ENCODE measurements at places on chromosomes 3 and 15.
A peak's percentile ranks its signal among the peaks of the same experiment; 100 is the strongest.

- no peak overlapping the region for H3K27ac ChIP-seq
- no peak for DNase-seq
- no peaks in the 10 kb centered on the region for H3K4me1 ChIP-seq
- no peaks in the 10 kb centered on the region for H3K36me3 ChIP-seq
Observed at GRCh38 chr3:171125010-171125409, 98.5 kb upstream of the SLC2A2 start.

DNA sequence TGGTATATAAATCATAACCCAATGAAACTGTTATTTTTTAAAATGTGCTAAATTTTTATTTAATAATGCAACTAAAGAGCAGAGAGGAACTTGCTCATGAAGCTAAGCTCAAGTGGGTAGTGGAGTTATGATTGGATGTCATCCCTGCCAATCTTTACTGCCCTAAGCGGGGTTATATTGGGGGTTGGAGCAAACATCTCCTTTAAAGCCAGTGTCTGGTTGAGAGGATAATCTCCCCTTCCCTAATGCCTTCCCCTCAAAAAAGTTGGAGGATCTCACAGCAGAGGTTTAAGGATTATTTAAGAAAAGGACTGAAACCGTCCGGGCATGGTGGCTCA lies 32.1 kb upstream of the CLASP2 start:
- H3K27ac ChIP-seq, result no peak overlapping the region
- H3K4me1 ChIP-seq, result no peaks in the 10 kb centered on the region
- no peak for DNase-seq
- H3K4me3 ChIP-seq, result no peak overlapping the region
- H3K27me3 ChIP-seq, result no peaks in the 10 kb centered on the region

- no peak overlapping the region for H3K4me3 ChIP-seq
- H3K36me3 ChIP-seq, result no peaks in the 10 kb centered on the region
- no peaks in the 10 kb centered on the region for H3K4me1 ChIP-seq
Observed at GRCh38 chr3:85297291-85297690, 338.5 kb downstream of the CADM2 start.

- H3K4me3 ChIP-seq, result no peak overlapping the region
- H3K36me3 ChIP-seq, result no peaks in the 10 kb centered on the region
- H3K4me1 ChIP-seq, result peaks cover 12% of the 10 kb centered on the region
- no peak for DNase-seq
- peak overlapping the region; percentile 77 for H3K27ac ChIP-seq
Observed at GRCh38 chr3:191246630-191247029, 47.6 kb downstream of the OSTN start.

DNA sequence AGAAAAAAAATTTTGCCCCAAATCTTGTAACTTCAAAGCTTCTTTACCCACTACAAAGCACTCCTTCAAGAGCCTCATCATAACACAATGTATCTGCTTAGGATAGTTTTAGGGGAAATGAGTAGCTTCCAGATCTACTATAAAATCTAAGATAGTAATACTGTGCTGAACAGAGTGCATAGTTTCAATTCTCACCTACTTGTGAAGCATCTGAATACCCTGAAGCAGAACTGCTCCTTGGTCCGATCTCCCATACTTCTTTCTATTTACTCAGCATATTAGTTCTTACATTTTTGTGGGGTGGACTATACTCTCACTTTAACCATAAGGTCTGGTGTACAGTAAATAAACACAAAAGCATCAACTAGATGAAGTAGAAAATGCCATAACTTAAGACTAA lies 9.6 kb downstream of the TFRC start:
- no peak overlapping the region for H3K27ac ChIP-seq
- DNase-seq, result no peak
- H3K27me3 ChIP-seq, result no peaks in the 10 kb centered on the region
- peaks cover 63% of the 10 kb centered on the region for H3K36me3 ChIP-seq
- H3K4me1 ChIP-seq, result peaks cover 6% of the 10 kb centered on the region
- no peak overlapping the region for H3K4me3 ChIP-seq

GRCh38 chr3:142394921-142395622 lies 52.8 kb downstream of the XRN1 start:
- no peaks in the 10 kb centered on the region for H3K27me3 ChIP-seq
- no peak overlapping the region for H3K27ac ChIP-seq
- no peaks in the 10 kb centered on the region for H3K4me1 ChIP-seq
- peaks cover 65% of the 10 kb centered on the region for H3K36me3 ChIP-seq
- DNase-seq, result no peak

DNA sequence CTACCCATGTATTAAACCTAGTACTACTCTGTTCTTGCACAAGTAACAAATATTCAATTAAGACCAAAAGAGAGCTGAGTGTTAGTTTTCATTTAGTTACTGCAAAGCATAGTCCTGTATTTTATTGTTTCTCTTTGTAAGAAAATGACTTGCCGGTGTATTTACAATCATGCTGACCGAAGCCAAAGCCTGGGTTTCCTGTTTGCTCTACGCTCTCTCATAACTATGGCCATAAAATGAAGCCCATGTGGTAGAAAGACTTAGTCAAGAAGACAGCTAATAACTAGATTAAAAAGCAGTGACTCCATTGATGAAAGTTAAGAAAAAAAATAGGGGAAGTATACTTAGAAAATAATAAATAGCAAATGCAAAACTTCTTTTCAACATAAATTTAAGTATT lies 479.9 kb downstream of the CNTN4 start:
- no peaks in the 10 kb centered on the region for H3K27me3 ChIP-seq
- H3K27ac ChIP-seq, result no peak overlapping the region
- no peak for DNase-seq

GRCh38 chr3:150035301-150035779 lies 64.6 kb upstream of the PFN2 start:
- H3K36me3 ChIP-seq, result no peaks in the 10 kb centered on the region
- H3K4me1 ChIP-seq, result no peaks in the 10 kb centered on the region
- no peak overlapping the region for H3K4me3 ChIP-seq
- DNase-seq, result no peak

GRCh38 chr3:105593315-105593714 lies 226.6 kb downstream of the ALCAM start:
- H3K4me3 ChIP-seq, result no peak overlapping the region
- H3K27ac ChIP-seq, result no peak overlapping the region
- H3K4me1 ChIP-seq, result no peaks in the 10 kb centered on the region
- no peaks in the 10 kb centered on the region for H3K27me3 ChIP-seq
- no peak for DNase-seq

DNA sequence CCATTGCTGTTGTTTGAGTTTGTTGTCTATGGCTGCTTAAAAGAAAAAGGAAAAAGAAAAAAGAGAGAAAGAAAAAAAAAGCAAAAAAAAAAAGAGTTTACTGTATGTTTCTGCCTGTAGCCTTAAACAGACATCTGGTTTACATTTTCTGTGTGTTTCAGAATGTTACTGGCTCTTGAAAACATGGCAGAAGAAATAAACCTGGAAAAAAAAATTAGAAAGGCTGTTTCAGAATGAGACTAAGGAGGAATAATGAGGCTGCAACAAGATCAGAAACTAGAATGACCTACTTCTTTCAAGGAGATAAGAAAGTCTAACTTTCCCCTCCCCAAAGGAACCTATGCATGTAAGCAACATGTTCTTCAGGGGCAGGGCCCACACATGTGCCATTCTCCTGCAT lies 292.1 kb downstream of the DIPK2A start:
- H3K27ac ChIP-seq, result no peak overlapping the region
- no peak overlapping the region for H3K4me3 ChIP-seq
- no peaks in the 10 kb centered on the region for H3K4me1 ChIP-seq
- DNase-seq, result no peak
- H3K27me3 ChIP-seq, result no peaks in the 10 kb centered on the region
- no peaks in the 10 kb centered on the region for H3K36me3 ChIP-seq

GRCh38 chr15:80819001-80819400 lies 39.8 kb downstream of the CEMIP start:
- no peaks in the 10 kb centered on the region for H3K36me3 ChIP-seq
- DNase-seq, result no peak
- H3K27me3 ChIP-seq, result no peaks in the 10 kb centered on the region
- no peak overlapping the region for H3K27ac ChIP-seq

GRCh38 chr15:35141743-35142471 lies 56.8 kb upstream of the NANOGP8 start:
- no peak overlapping the region for H3K4me3 ChIP-seq
- no peaks in the 10 kb centered on the region for H3K27me3 ChIP-seq
- no peaks in the 10 kb centered on the region for H3K4me1 ChIP-seq
- no peaks in the 10 kb centered on the region for H3K36me3 ChIP-seq

GRCh38 chr15:59247364-59247763 lies 40.7 kb downstream of the LDHAL6B start:
- no peak overlapping the region for H3K4me3 ChIP-seq
- H3K27ac ChIP-seq, result no peak overlapping the region
- H3K27me3 ChIP-seq, result no peaks in the 10 kb centered on the region
- no peak for DNase-seq
- peaks cover 35% of the 10 kb centered on the region for H3K4me1 ChIP-seq

- no peaks in the 10 kb centered on the region for H3K27me3 ChIP-seq
- no peak overlapping the region for H3K4me3 ChIP-seq
- no peak for DNase-seq
- no peaks in the 10 kb centered on the region for H3K4me1 ChIP-seq
- no peaks in the 10 kb centered on the region for H3K36me3 ChIP-seq
- no peak overlapping the region for H3K27ac ChIP-seq
Observed at GRCh38 chr3:194596906-194597305, 36.3 kb downstream of the TMEM44 start.

GRCh38 chr3:179676081-179676480 lies 23.2 kb downstream of the USP13 start:
- no peak for DNase-seq
- H3K4me1 ChIP-seq, result peaks cover 10% of the 10 kb centered on the region
- H3K36me3 ChIP-seq, result no peaks in the 10 kb centered on the region
- H3K4me3 ChIP-seq, result no peak overlapping the region
- H3K27ac ChIP-seq, result no peak overlapping the region

GRCh38 chr3:125398952-125399351 lies 23.8 kb upstream of the ZNF148 start:
- no peaks in the 10 kb centered on the region for H3K4me1 ChIP-seq
- H3K27ac ChIP-seq, result no peak overlapping the region
- H3K4me3 ChIP-seq, result no peak overlapping the region

DNA sequence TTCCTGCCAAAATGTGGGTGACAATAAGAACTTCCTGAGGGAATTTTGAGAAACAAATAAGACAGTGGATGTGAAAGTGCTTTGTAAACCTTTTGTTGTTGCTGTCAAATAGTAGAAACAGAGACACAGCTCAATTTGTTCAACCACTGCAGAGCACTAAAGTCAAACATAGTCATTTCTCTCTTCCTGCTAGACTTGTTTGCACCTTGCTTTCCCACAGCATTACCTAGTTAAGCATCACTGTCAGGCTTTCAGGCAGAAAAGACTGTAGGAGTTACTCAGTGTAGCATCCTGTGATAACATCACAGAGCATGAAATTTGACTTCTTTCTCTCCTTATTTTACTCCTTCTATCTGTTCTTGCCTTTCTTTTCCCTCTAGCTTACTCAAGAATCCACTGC lies 27.1 kb downstream of the SLC12A1 start:
- H3K36me3 ChIP-seq, result no peaks in the 10 kb centered on the region
- no peaks in the 10 kb centered on the region for H3K27me3 ChIP-seq
- no peak for DNase-seq
- no peaks in the 10 kb centered on the region for H3K4me1 ChIP-seq

GRCh38 chr15:51853998-51854397 lies 24.5 kb downstream of the TMOD3 start:
- no peak for DNase-seq
- no peaks in the 10 kb centered on the region for H3K36me3 ChIP-seq
- no peak overlapping the region for H3K4me3 ChIP-seq
- H3K27me3 ChIP-seq, result no peaks in the 10 kb centered on the region
- no peak overlapping the region for H3K27ac ChIP-seq

Data from spleen (tissue), 13 donors.